Stimulated activated CD8-positive, alpha-beta memory T cell treated with anti-CD3 and anti-CD28 coated beads, Interleukin-7, amount 100 ng/mL, for 1 hour (primary cell): ENCODE measurements at places on chromosomes 11 and 22.

GRCh38 chr11:79708319-79708932 is 267.6 kb upstream of the TENM4 start:
- no peak for DNase-seq

GRCh38 chr11:75386942-75387630 is 12.2 kb upstream of the RPS3 start:
- no peak for DNase-seq

GRCh38 chr11:63939397-63939891 is 642 bp downstream of the NAA40 start:
- DNase-seq: no peak

DNA sequence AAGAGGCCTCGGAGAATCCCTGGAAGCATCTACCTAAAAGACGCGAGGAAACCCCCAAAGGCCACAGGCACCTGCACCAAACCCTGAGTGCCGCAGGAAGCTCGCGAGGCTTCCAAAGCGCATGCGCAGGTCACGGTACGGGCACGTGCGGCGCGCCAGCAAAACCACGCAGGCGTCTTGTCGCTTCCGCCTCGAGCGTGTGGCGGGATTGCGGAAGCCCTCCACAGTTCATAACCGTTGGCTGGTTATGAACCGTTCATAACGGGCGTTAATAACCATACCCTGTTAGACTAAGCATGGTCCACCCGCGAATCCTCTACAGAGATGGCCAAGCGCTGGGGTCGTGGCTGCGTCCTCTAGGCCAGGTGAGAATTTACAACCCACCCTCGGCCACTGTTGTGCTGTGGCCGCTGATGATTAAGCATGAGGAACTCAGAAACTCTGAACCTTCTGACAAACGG is 46.4 kb downstream of the MORC2 start:
- DNase-seq: peak; percentile 49

DNA sequence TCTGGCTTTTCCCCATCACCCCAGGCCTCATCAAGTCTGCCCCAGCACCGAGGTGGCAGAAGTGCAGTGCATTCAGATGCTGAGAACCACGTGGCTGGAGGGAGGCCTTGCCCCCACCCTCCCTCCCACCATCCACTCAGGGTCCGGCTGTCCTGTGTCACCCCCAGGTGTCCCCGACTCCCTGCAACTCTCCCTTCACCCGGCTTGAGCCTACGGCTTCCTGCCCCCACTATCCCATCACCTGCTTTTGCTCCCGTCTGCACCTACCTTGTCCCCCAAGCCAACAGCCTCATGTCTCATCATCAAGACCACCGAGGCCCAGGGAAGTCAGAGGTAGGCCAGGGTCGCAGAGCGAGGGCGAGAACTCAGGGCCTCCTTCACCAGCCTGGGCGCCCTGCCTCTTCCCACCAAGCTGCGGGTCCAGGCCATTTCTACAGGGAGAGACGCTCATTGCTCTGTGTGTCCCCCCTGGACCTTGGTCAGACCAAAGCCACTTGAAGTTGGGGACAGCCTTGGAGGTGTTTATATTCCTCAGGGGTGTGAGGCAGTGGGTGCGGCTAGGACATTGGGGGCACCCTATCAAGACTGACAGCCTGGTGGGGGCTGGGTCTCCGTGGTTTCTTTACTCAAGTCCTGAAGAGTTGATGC is 66.2 kb upstream of the CCND1 start:
- DNase-seq: no peak

DNA sequence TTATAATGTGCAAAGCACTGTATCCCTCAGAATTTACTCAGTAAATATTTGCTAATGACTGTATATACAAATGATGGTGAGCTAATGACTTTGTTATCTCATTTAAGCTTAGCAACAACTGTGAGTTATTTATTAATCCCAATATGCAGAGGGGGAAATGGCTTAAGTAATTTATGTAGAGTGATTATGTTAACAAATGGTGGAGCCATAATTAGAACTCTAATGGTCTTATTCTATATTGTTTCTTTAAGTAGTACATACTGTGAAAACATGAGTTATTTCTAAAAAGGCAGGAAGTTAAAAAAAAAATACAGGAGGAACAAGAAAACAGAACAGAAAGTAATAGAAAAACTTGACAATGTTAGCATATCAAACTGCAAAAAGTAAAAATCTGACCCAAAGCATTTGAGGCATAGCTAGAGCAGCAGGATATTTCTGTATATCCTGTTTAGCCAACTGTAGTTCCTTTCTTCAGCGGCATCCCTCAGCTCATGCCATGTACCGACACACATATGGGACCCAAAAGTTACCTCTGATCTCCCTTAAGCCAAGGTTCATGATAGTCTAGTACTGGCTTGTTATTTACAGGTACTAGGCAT is 94.2 kb downstream of the FCHSD2 start:
- DNase-seq: no peak

DNA sequence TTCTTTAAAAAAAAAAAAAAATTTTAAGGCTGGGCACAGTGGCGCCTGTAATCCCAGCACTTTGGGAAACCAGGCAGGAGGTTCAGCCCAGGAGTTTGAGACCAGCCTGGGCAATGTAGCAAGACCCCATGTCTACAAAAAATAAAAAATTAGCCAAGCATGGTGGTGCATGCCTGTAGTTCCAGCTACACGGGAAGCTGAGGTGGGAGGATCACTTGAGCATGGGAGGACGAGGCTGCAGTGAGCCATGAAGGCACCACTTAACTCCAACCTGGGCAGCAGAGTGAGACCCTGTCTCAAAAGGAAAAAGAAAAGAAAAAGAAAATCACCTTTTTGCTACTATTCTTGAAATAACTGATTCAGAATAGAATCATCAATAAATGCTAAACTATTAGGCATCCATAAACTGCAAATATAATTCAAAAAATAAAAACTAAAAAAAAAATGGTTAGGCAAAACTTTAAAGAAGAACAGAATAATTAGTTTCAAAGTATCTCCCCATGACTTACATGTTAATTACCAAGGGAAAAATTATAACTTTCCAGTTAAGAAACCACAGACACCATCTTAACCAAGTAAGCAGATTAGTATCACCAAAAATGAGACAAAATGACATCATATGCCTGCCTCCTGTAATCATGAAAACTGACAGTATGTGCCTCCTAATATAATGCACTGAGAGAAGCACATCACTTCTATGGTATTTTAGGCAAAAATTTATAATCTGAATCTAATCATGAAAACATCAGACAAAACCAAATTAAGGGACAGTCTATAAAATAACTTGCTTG is 63.6 kb downstream of the DENND5A start:
- DNase-seq: no peak

- DNase-seq: peak; percentile 23
These were observed at the start of gene MICAL3 for GRCh38 chr22:18024276-18024939. TSS of gene MICAL3 (minus strand) at chr22:18024561. CDS start at chr22:17906812, 117,749 bp downstream.

- DNase-seq: no peak
These were observed 1236.4 kb downstream of the FAM181B start for GRCh38 chr11:81497202-81497804.

- no peak for DNase-seq
These were observed 28.1 kb downstream of the CAPN1 start for GRCh38 chr11:65209711-65210360.

DNA sequence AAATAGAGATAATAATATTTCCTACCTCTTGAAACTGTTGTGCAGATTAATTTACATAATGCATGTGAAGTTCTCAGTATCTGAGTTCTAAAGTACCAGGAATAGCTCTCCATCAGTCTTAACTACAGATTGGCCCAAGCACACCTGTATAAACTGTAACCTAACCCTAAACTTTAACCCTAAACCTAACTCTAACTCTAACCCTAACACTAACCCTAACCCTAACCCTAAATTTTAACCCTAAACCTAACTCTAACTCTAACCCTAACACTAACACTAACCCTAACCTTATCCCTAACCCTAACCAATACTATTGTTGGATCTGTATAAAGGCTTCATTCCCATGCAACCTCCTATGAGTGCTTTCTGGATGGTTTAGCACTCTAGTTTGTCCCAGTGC is 1445.9 kb upstream of the TENM4 start:
- no peak for DNase-seq
